ENCODE measurements at places on chromosomes 1 and 21.

GRCh38 chr1:61561666-61562065 is 163.3 kb downstream of the TM2D1 start:
- no peak for DNase-seq

- DNase-seq, result no peak
Measured at GRCh38 chr1:93638981-93639380, 42.7 kb downstream of the BCAR3 start.

DNA sequence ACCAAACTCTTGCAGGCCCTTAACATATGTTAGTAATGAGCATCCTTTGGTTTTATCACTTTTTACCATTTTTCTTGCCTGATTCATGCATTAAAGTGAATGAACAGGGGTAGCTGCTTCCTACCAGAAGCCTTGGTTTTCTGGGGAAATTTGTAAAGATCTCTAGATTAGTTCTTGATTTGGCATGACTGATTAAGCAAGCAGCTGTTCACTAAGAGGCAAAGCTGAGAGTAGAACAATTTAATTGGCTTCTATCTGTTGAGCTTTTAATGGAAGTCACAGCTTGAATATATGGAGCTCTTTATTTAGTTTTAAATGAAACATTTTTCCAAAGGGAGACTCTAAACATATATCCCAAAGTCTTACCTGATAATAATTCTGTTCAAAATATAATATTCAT is 23.6 kb downstream of the TLCD4 start:
- no peak for DNase-seq

DNA sequence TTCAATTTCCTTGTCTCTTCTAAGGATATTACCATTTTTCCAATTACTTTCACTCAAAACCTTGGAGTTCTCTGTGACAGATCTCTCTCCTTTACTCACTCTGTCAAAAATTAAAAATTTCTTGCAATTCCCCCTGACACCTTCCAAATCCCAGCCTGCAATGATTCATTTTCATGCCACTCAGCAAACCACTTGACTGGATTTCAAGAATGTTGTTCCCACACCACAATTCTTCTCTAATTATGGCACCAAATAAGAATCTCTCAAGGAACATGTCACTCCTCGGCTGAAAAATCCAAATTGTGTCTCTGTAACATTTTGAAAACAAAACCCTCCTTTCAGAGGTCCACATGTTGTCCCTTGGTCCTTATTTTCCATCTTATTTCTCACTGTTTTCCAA is 438.9 kb upstream of the ZP4 start:
- no peak for DNase-seq

DNA sequence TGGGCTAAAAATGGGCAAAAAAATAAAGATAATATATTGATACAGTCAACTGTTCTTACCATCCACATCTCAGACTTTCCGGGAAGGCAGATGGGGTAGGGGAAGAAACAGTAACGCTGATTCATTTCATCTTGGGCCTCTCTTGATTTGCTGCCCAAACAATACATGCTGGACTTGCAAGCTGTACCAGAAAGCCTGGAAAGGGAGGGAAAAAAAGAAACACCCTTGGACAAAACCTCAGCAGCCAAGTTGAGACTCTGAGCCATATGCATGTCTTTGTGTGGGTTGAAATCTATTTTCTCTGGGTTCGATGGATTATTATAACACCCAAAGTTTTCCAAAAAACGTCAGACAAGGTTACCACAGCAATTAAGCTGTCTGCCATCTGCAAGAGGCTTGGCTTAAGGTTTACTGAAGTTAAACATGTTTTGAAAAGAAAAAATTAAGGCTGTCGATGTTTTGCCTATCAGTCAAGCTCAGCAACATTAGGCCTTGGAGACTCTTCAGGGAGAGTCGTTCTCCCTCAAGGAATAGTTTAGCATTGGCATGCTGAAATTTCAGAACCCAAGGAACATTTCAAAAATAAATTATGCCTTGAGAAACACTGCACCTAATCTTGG is 71.2 kb downstream of the PSMG1 start:
- DNase-seq, result no peak

GRCh38 chr1:27931184-27931583 is 3.6 kb upstream of the SMPDL3B start:
- no peak for DNase-seq

DNA sequence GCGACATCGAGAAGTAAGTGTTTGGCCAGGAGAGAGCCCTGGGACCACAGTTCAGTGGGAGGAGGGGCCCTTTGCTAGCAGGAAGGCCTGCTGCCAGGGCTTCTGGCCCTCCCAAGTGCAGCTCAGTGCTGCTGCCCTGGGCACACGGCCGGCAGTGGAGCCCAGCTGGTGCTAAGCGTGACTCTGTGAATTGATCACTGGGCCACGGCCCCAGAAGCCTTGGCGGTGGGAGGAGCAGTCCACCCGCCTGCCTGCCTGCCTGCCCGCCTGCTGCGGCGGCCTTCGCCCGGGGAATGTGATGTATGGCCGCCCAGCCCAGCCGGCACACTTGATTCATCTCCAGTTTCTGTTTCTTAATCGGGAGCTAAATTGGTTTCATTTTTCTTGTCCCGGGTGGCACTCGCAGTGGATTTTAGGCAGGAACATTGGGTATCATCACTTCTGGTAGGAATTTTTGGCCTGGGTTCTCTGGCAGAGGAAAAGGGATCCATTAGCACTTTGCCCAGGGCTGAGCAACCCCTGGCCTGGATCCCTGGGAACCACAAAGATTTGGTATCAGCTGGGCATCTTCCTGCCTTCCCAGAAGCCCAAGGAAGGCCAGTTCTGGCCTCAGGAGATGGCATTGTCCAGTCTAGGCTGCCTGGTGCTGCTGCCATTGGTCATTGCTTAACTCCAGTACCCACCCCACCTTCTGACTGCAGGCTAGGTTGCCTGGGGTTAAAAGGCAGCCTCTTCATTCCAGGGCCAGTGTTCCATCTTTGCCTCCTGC is 28.6 kb downstream of the TMEM53 start:
- DNase-seq, result no peak

GRCh38 chr1:237976331-237976730 is 85.6 kb upstream of the ZP4 start:
- DNase-seq, result no peak

- no peak for DNase-seq
Measured at GRCh38 chr1:3902111-3902511, 2.0 kb upstream of the C1orf174 start.

DNA sequence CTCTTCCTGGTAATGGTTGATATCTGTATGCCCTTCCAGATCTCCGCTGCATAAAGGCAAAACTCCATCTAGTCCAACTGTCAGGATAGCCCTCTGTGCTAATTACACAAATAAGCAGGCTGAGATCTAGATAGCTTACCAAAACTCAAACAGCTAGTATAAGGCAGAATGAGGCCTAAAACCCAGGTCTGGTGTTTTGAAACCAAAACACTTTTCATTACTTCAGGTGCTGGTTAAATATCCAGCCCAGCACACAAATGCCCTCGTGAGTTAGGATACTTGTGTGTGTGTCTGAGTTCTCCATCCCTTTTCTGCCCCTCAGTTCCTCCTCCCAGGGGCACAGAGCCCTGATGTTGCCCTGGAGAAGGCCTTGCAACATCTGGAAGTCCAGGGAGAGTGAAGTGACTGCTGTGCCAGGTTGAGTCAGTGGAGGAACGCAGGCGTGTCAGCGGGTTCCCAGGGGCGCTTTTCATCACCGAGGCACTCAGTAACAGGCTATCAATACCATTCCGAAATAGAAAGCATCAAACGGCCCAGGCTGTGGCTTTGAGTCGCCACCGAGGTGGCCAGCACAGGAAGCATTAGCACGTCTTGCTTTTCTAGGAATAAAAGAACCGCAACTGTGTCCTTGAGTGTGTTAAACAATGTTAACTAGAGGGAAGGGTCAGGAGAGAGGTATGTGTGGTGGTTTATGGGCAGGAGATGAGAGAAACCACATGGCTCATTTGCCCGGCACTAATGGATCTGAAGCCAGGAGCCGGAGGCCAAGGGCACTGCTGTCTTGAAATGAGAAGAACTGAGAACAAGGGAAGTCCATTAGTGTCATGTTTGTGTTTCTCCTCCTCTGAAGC is 90.7 kb upstream of the WLS start:
- peak; percentile 70 for DNase-seq

- no peak for DNase-seq
Measured at GRCh38 chr1:97721221-97721620, 199.6 kb downstream of the DPYD start.

GRCh38 chr1:31815752-31816500 is at the start of gene SPOCD1:
Gene SPOCD1 (minus strand): TSS chr1:31816022. CDS start chr1:31815333, 689 bp downstream.
- no peak for DNase-seq

DNA sequence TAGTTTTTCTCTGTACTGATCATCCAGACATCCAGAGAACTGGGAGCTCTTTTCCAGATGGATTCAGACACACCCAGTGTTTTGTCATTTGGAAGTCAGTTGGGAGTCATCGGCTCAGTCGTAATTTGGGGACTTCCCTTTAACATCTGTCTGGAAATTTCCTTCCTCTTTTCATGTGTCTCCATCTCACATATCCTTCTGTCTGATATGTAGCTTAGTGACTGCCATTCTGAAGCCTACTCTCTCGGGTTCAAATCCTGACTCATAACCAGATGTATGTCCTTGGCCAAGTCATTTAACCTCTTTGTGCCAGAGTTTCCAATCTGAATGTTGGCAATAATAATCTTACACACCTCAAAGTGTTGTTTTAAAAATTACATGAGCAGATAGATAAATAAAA is 3.0 kb downstream of the MORC3 start:
- DNase-seq, result no peak

DNA sequence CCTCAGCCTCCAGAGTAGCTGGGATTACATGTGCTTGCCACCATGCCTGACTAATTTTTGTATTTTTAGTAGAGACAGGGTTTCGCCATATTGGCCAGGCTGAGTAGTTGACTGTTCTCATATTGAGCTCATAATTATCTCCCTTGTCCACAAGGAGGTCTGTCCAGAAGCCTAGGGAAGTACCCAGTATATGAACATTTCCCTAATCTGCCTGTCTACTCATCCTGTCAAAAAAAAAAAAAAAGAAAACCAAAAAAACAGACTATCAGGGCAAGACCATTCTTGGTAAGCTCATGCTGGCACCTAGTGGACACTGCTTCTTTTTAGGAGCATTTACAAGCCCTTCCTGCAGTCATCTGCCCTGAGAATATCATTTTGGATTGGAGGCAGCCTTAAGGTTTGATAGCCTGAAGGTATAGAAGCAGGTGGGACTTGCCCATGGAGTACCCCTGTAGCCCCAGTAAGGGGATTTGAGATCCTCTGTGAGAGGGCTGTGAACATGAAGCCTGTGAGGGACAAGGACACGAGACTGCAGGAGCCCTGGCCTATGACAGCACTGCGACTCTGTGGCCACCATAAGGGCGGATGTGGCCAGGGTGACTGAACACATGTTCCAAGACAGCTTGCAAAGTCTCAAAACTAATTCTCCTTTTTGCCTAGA is 10.8 kb upstream of the DUSP12 start:
- no peak for DNase-seq

- no peak for DNase-seq
Measured at GRCh38 chr1:77994117-77994705, 10.5 kb upstream of the DNAJB4 start.

DNA sequence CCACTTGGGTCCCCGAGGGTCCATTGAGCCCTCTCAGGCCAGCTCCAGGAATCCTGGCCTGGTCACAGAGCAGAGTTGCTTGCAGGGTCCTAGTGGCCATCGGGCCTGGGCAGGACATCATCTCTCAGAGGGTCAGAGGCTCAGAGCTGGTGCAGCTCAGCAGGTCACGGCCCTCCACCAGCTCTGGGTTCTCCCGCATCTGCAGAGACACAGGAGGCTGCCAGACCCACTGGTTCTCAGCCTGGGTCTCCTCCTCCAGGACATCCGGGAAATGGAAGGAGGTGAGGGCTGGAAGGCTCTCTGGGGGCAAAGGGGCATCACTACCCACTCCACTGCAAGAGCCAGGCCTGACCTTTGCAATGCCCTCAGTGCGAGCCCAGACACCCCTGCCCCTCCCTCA is 6.5 kb downstream of the TMEM54 start:
- DNase-seq, result no peak

DNA sequence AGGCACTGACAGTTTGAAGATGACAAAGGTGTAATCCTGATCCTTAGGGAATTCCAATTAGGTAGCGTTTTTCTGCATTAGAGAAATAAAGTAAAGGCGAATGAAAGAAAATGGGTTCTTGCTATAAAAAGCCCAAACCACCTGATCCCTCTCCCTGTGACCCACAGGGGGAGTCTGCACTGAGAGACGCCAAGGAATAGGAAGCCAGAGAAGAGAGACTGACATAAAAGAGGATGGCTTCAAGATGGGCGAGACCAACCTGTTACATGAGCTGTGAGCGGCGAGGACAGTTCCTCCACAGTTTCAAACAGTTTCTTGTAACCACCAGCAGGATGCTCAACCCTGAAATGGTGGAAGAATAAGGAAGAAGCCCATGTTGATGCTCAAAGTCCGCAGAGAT is 1.4 kb downstream of the RPE65 start:
- no peak for DNase-seq

GRCh38 chr1:29280409-29281131 is 44.2 kb downstream of the PTPRU start:
- no peak for DNase-seq

- no peak for DNase-seq
Measured at GRCh38 chr1:237247442-237247841, 205.5 kb downstream of the RYR2 start.

DNA sequence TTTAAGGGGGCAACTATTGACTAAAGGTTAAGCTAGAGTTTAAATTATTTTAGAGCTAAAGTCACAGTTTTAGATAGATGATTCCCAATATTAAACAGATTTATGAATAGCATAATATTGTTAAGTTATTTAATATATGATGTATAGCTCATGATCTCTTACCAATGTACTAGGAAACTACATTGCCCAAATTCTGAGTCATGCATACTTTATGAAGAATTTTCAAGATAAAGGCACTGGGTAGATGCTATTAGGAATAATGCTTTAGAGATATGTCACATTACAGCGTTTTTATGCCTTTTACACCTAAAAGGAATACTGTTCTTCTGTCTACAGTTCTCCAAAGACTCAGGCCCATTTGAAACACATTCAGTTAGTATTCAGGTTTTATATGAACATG is 215.1 kb downstream of the NCAM2 start:
- no peak for DNase-seq

DNA sequence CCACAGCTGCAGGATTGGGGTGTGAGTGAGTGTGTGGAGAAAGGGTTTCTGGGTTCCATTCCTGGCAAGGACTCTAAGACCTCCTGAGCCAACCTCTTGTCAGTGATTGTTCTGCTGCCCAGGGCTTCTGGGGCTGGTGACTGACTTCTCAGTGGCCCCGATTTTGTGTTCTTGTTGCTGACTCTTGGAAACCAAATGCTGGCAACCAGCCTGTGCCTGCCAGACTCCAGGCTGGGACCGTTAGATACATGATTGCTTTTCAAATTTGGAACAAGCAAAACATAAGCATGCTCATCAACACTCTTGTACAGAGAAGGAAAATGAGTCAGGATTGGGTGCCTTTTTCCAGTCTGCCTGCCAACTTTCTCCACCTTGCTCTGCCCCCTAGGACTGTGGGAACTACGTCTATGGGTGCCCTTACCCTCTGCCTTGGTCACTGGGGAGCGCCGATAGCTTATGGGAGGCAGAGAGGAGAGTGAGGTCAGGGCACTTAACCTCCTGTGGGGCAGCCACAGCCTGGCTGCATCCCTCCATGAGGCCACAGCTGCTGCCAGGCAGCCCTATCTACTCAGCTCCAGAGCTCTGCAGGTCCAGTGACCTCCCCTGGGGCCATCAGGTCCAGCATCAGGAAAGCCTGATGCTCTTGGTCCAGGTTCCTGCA is 39.3 kb upstream of the EPS8L3 start:
- DNase-seq, result no peak

GRCh38 chr1:197453376-197454058 is 185.5 kb downstream of the CRB1 start:
- no peak for DNase-seq

- DNase-seq, result no peak
Measured at GRCh38 chr1:192945390-192946130, 113.6 kb downstream of the UCHL5 start.

- no peak for DNase-seq
Measured at GRCh38 chr1:48028218-48029069, 31.3 kb upstream of the TRABD2B start.

Measured in NCI-H187 (cell line).